Activated CD8-positive, alpha-beta memory T cell treated with anti-CD3 and anti-CD28 coated beads for 4 hours (primary cell): ENCODE measurements at places on chromosomes 16 and 17.

DNA sequence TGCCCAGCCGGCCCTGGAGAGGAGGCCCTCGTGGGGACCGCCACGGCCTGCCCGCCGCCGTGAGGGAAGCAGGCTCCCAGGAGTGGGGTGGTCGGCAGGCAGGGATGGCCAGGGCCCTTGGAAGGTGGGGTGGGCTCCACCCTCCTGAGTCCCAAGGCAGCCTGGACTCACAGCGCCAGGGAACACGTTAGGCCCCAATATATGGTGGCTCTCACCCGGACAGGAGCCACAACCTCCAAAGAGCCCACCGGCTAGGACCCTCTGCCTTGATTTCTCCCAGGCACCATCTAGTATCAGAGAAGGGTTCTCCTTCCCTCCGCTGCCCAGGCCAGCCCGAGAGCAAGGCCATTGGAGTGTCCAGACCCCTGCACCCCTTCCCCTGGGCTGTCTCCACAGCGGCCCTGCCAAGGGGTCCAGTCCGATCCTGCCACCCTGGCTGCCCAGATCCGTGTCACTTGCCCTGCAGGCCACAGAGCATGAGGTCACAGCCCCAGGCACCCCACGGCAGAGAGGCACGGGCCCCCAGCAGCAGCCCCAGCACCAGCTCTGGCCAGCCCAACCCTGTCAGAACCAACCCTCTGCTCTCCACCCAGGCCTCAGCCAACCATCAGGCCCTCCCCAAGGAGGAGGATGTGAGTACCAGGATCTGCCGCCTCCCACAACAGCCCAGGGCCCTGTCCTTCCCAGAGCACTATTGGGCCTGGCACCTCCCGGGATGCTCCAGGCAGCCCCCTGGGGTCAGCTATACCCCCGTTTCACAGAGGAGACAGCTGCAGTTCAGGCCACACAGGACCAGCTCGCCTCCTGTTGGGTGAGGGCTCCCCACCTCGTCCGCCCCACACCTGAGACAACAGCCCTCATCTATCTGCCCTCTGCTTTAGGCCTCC is 1.1 kb upstream of the AXIN1 start:
- DNase-seq = no peak

DNA sequence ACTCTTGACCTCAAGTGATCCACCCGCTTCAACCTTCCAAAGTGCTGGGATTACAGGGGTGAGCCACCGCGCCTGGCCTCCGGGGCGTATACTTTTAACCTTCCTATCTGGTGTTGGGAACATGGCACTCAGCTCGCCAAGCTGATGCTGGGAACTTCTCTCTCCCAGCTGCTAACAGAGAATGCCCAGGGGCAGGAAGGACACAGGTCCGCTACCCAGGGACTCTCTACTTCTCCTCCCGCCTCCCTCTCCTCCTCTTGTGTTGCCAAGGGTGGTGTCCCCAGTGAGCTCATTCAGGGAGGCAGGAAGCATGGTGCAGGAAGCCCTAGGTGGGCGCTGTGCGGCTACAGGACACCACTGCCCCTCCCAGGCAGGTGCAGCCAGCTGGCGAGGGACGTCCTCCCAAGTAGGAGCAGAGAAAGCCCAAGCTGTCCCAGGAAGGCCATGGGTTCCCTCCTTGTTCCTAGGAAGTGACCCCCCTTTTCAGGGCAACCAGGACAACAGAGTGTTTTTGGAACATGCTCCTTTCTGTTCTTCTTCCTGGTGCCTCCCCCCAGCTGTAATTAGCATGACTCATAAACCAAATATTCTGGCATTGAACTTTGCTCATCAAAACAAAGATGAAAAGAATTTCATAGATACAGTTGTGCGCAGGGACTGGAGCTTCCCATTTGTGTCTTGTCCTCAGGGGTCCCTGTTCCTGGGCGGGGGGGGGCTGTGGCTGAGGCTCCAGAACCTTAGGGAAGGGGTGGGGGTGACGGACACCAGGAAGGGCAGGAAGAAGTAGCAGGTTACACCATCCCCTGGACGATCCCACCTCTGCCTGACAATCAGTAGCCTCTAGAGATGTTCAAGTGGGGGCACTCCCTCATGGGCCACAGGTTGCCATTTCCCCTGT is 2.7 kb downstream of the C1QTNF1 start:
- DNase-seq = no peak

DNA sequence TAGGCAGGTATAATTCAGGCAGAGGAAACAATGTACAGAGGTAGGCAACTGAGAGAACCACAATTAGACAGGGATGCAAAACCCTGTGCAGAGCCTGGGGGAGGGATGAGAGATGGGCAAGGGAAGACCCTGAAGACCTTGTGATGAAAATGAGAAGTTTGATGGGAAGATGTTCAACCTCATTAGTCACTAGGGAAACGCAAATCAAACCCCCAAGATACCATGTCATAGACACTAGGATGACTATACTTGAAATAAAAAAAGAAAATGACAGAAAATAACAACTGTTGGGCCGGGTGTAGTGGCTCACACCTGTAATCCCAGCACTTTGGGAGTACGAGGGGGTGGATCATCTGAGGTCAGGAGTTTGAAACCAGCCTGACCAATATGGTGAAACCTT is 813.1 kb downstream of the CDH11 start:
- DNase-seq = no peak

GRCh38 chr16:35182043-35182677 is 1722.7 kb downstream of the TP53TG3F start:
- DNase-seq = no peak

DNA sequence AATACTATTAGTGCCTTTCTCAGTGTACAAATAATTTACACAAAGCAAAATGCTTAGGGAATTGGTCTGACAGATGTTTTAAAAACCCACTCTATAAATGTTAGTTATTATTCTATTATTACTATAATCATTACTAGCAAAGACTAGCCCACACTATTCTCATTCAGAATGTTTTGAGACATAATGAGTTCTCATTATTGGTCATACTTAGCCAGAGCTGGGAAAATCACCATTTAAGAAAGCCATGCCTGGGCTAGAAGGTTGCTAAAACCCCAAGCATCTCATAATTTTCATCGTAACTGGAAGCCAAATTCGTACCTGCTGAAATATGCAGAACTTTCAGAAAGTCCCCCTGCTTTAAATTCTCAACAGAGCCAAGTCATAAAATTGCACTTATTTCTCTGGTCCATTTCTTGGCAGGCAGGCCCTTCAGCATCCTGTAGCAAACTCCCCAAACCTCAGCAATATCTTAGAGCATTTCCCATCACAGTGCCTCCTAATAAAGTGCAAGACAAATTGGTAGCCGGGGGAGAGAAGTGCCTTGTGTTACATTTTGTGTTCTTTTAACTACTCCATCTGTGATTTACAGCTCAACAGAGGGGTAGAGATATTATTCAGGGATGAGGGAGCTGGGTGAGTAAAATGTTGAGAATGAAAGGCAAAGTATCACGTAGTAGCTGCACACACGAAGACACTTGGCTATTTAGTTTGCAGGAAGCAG is 79.8 kb upstream of the ADAMTS18 start:
- no peak for DNase-seq

GRCh38 chr16:3971261-3971660 is 90.7 kb upstream of the CREBBP start:
- DNase-seq = no peak

DNA sequence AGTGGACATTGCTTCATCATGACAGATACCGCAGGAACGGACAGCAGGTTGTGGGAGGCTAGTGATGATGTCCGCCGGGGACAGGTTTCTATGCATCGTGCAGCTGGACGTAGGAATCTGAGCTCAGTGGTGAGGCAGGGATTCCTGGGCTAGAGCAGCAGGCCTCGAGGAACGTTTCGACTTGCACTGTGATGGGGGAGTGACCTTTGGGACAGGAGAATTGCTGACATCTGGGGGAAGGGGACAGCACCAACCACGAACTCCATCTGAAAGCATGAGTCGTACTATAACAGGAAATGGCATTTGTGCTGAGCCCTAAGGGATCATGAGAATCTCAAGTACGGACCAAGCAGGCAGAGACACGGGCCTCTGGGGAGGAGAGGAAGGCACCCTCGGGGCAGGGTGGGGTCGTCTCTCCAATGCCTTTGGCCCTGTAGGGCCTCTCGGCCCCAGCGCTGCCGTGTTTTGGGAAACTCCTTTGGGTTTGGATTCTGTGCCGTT is 65.8 kb upstream of the ENDOV start:
- no peak for DNase-seq

DNA sequence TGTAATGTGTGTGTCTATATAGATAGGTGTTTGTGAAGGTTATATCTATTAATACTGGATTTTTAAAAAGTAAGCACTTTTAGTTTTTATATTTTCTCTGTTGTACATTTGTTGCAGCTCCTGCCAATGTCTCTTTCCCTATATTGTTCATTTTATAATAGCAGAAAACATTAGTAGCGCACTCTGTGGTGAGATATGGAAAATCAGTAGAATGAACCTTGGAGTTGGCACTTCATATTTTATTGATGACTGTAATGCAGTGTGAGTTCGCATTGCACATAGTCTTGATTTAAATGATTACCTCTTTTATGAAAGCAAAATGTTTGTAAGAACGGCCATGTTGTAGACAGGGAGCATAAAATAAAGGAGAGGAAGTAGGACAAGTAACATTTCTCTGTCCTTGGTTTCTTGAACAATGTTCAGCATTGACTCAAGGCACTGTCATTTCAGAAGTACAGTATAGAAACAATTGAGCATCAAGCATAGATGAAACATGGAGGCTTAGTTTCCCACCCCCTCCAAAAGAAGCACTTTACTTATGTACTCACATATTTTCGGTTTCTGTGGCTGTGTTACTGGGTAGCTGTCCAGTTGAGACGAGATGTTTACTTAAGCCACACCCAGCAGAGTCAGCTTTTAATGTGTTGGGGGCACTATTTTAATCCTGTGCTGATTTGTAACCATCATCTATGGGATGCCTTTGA is 74.0 kb downstream of the TANC2 start:
- DNase-seq = no peak

GRCh38 chr17:82884341-82884969 is 44.6 kb upstream of the ZNF750 start:
- DNase-seq = no peak

- no peak for DNase-seq
Measured at GRCh38 chr17:38705803-38706504, 881 bp downstream of the MLLT6 start.

GRCh38 chr16:1766701-1767100 is 4.6 kb downstream of the NME3 start:
- no peak for DNase-seq

DNA sequence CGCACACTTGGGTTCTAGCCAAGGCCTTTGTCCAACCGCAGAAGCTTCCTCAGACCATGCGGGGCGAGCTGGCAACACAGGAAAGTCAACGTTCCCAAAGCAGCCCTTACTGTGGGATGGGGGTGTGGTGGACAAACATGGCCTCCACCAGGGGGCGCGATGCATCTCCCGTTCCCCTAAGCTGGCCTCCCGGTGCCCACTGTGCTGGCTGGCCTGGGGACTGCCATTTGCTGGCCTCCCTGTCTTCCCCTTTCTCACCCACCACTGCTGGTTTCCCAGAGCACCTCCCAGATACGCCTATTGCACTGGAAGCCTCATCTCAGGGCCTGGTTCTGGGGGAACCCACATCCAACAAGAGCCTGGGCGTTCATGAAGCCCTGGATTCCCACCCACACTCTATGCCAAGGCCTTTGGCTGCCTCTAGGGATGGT is 145.3 kb downstream of the IRF8 start:
- no peak for DNase-seq

- DNase-seq = no peak
Measured at GRCh38 chr17:10652984-10653659, 4.0 kb downstream of the MYH3 start.

GRCh38 chr17:3927628-3928340 is 11.5 kb upstream of the P2RX1 start:
- DNase-seq = no peak

DNA sequence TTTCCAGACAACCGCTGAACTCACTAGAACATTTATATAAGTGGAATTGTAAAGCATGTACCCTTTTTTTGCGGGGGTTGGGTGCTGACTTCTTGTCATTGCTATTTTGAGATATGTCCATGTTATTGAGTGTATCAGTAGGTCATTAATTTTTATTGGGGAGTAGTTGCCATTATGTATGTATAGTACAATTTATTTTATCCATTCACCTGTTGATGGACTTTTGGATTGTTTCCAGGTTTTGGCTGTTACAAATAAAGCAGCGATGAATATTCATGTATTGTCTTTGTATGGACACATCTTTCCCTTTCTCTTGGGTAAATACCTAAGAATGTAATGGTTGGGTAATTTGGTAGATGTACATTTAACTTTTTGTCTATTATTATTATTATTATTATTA is 12.7 kb downstream of the NFATC3 start:
- DNase-seq = no peak
